ENCODE measurements at places on chromosomes 6 and 20. TPM values are rescaled to one million over a fixed set of nuclear protein-coding genes. Genes with fewer than 3 reads are reported as not detected.

The SFTA2 gene
- polyA plus RNA-seq, result not detected

The SMPDL3A gene
- 14.2 TPM for polyA plus RNA-seq

The CYP39A1 gene
- 0.03 TPM for polyA plus RNA-seq

DNA sequence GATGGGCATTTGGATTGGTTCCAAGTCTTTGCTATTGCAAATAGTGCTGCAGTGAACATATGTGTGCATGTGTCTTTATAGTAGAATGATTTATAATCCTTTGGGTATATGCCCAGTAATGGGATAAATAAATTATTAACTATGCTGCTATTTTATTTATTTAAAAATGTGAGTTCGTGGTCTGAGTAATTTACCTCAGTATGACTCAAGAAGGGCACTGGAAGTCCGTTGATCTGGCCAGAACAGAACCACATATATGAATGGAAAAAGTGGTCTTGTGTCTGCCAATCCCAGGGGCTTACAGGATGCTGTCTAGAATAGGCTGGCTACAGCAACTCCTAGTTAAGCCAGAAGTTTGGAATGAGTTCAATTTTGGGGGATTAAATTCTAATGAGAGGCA, 27.6 kb upstream of the HLA-C start:
- DNase-seq, result no peak

GRCh38 chr6:159017757-159018559, 18.0 kb upstream of the RSPH3 start:
- no peak for DNase-seq

DNA sequence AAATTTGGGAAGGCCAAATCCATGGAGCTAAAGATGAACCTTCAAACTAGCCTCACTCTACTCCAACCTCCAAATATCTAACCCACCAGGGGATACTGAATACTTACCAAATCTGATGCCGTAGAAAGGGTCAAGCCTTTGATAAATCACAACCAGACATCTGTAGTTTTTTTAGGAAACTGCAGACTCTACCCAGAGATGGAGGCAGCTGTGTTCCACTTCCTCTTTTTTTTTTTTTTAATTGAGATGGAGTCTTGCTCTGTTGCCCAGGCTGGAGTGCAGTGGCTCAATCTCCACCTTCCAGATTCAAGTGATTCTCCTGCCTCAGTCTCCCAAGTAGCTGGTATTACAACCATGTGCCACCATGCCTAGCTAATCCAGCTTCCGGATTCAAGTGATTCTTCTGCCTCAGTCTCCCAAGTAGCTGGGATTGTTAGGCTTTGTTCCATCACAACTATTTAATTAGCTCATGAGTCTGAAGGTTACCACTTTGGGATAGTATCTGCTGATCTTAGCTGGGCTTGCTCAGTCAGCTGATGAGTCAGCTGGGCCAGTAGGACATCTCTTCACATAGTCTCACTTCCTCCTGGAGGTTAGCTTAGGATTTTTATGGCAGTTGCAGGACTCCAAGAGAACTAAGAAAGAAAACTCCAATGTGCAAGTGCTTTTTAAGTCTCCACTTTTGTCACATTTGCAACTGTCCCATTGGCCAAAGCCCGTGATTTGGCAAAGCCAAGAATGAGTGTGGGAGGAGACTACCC, 13.3 kb downstream of the FRK start:
- peak; percentile 50 for DNase-seq

- DNase-seq, result no peak
Observed at GRCh38 chr6:103107985-103108384, 1714.5 kb downstream of the GRIK2 start.

- no peak for DNase-seq
Observed at GRCh38 chr6:68834551-68834950, 199.5 kb downstream of the ADGRB3 start.

GRCh38 chr20:29744071-29744470, 1513.4 kb upstream of the DEFB115 start:
- DNase-seq, result no peak

- peak; percentile 19 for DNase-seq
Observed at GRCh38 chr6:53961679-53962370, 149.4 kb upstream of the MLIP start.

DNA sequence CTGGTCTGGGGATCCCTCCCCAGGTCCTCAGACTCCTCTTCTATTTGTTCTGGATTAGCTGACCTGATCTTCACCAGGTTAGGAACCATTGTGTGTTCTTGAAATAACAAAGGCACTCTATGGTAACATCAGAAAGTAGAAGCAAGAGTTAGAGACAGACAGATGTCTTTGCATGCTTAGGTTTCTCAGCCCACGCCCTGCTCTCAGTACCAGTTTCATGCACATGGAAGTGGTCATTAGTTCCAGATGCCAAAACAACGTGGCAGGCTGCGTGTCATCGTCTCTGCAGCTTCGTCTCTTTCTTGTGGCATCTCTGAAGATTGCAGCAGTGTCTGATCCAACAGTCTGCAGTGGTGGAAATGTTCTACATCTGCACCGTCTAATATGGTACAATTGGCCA, 89.4 kb downstream of the PACRG start:
- no peak for DNase-seq

GRCh38 chr20:63703976-63704748, 3.6 kb downstream of the ARFRP1 start:
- DNase-seq, result no peak

- DNase-seq, result peak; percentile 73
Observed at GRCh38 chr6:90184334-90185298, 112.0 kb downstream of the BACH2 start.

Measured in IMR-90 (cell line).